ENCODE measurements at places on chromosomes 16 and 17.
A peak's percentile ranks its signal among the peaks of the same experiment; 100 is the strongest.

GRCh38 chr16:22008215-22009059, 526 bp downstream of the MOSMO start:
- DNase-seq: no peak

- DNase-seq: peak; percentile 92
Measured at GRCh38 chr17:5419959-5420653, at the start of gene RPAIN. Gene RPAIN (plus strand): TSS chr17:5420182. CDS start chr17:5420211, 29 bp downstream.

GRCh38 chr17:14904386-14904785, 360.7 kb downstream of the PMP22 start:
- no peak for DNase-seq

GRCh38 chr17:35245196-35245486, 2.3 kb downstream of the SLFN5 start:
- DNase-seq: no peak

GRCh38 chr16:56257666-56258342, 66.5 kb downstream of the GNAO1 start:
- DNase-seq: no peak

DNA sequence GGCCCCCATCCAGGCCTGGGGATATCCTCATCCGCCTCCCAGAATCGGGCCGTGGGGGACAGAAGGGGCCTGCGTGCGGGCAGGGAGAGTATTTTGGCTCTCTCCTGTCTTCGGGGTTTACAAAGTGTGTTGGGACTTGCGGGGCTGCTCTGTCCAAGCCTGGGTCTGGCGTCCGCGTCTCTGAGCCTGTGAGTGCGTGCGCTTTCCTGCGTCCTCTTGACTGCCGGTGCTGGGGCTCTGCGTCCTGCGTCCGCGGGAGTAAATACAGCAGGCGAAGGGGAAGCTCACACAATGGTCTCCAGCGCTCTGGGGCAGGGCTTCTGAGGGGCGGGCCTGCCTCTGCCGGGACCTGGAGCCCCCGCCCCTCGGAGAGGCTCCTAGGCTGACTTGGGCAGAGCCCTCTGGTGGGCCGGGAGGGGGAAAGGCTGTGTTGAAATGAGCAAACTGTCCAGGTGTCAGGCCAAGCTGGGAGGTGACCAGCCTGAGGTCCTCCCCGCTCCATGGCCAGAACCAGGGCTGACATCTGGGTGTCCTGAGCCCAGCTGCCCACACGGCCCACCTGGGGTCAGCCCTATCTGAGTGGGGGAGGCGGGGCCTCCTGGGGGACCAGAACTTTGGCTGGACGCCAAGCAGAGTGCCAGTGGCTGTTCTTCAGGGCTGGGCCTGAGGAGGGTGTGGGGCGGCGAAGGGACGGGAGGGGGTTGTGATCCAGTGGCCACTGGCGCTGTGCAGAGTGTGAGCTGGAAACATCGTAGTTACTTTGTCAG, 233.6 kb downstream of the SEC14L1 start:
- DNase-seq: no peak

DNA sequence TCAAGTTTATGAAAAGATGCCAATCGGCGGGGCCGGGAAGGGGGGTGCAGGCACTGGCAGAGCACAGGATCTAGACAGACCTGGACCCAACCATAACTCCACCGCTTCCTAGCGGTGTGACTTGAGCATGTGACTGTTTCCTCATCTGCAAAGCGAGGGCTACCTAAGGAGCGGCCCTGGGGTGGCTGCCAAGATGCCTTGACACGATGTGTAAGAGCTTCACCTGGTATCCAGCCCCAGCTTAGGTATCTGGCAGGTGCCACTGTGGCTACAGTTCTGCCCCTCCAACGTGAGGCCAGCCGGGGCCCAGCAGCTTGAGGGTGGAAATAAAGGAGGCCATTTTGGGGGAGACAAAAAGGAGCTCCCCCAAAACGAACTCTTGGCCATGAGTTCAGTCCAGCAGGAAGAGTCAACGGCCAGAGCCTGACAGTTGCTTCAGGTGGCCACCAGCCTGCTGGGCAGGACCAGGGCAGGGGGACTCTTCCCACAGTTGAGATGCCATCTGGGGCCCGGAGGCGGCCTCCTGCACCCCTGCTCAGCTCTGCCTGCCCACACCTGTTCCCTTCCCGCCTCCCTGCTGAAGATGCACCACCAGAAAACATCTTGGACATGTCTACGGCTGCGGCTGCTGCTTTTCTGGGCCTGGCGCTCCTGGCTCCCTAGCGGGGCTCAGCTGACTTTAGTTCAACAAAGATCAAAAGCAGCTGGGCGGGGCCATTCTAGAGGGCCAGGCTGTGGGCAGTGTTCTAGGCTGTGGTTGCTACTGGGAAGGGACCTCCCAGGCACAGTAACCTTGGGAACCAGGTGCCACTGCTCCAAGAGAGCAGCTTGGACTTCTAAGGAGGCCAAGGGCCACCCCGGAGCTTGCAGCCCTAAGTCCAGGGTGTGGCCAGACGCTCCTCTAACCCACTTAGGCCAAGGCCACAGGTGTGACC, 3.4 kb upstream of the MTSS2 start:
- DNase-seq: no peak

DNA sequence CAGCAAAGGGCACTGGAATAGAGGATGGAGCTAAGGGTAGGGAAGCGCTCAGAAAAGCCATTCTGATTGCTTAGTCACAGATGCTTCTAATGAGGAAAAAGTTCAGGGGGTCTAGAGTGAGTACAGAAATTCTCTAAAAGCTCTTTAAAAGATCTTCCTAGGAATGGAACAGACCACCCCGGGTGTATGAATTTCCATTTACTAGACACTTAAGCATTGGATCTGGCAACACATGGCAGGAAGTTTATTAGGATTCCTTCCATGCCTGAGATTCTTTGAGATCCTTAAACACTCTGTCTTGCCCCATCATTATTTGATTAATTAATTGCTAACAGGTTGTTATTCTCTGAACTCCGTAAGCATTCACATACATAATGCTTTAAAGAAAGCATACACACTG, 8.5 kb downstream of the KRTAP9-7 start:
- no peak for DNase-seq

All from hypothalamus (tissue), 51 donors.